Midbrain (tissue), 1 donor: ENCODE measurements at places on chromosomes 5 and 9.

- DNase-seq: no peak
Measured at GRCh38 chr9:77752554-77752953, 104.4 kb upstream of the GNA14 start.

DNA sequence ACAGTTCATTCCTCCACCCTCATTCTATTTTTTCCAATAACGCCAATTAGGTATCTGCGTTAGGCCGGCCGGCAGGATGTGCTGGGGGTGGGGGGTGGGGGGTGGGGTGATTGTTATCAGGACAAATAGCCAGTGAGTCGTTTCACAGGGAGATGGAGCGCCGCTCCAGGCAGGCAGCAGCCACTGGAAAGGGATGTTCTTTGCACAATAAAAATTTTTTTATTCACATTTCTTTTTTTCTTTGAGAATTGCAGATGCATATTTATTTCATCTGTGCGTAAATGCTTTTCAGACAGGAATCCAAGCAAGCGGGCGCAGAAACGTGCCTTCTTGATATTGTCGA lies 4.1 kb downstream of the LMX1B start:
- DNase-seq: no peak

GRCh38 chr9:117084221-117084620 lies 330.6 kb downstream of the ASTN2 start:
- DNase-seq: no peak

GRCh38 chr5:111401906-111402305 lies 110.4 kb downstream of the STARD4 start:
- DNase-seq: no peak

DNA sequence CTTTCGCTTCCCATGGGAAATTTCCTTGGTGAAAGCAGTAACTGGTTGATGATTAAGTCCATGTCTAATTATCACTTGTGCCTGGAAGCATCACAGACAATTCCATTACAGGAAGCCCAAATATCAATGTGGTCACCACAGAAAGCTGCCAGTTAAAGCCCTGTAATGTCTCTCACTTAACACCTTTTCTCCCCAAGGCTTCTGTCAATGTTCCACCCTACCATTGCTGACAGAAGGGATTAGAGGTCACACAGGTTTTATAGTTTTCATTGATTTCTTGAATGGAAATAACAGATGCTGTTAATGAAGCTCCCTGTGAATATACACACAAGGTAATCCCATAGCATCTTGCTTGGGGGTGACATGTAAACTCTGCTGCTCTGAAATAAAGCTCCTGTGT lies 279.2 kb downstream of the COX7C start:
- no peak for DNase-seq

GRCh38 chr9:29068461-29068860 lies 1495.2 kb upstream of the C9orf72 start:
- no peak for DNase-seq

DNA sequence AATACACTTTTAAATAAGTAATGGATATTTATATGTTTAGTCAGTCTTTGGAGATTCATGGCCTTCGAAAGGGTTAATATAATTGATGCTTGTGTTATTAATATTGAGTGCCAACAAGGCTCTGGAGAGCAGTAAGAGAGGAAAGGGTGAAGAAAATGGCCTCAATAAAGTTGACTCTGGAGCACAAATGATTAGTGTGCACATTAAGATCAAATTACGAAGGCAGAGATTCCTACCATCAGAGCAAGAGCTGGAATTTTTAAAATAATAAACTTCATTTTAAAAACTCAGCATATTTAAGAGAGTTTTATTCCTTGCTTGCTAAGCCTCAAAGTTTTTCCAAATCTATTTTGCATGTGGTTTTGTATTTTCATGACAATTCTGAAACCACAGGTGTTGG lies 14.8 kb downstream of the SLC44A1 start:
- DNase-seq: no peak

- no peak for DNase-seq
Measured at GRCh38 chr5:149283626-149284480, 12.2 kb downstream of the AFAP1L1 start.

GRCh38 chr5:174799121-174799520 lies 74.7 kb downstream of the MSX2 start:
- DNase-seq: no peak

- DNase-seq: no peak
Measured at GRCh38 chr9:98554752-98555151, 154.0 kb downstream of the GABBR2 start.

- DNase-seq: peak; percentile 28
Measured at GRCh38 chr5:42267091-42267490, 156.1 kb upstream of the GHR start.

- DNase-seq: peak; percentile 49
Measured at GRCh38 chr9:91433180-91433579, 9.5 kb upstream of the NFIL3 start.

- DNase-seq: no peak
Measured at GRCh38 chr5:18105449-18105848, 471.2 kb downstream of the TAF11L14 start.

DNA sequence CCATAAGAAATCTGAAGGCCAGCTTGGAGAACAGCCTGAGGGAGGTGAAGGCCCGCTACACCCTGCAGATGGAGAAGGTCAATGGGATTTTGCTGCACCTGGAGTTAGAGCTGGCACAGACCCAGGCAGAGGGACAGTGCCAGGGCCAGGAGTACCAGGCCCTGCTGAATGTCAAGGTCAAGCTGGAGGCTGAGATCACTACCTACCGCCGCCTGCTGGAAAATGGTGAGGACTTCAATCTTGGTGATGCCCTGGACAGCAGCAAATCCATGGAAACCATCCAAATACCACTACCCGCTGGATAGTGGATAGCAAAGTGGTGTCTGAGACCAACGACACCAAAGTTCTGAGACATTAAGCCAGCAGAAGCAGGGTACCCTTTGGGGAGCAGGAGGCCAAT lies 100.5 kb upstream of the MAN2A1 start:
- no peak for DNase-seq

DNA sequence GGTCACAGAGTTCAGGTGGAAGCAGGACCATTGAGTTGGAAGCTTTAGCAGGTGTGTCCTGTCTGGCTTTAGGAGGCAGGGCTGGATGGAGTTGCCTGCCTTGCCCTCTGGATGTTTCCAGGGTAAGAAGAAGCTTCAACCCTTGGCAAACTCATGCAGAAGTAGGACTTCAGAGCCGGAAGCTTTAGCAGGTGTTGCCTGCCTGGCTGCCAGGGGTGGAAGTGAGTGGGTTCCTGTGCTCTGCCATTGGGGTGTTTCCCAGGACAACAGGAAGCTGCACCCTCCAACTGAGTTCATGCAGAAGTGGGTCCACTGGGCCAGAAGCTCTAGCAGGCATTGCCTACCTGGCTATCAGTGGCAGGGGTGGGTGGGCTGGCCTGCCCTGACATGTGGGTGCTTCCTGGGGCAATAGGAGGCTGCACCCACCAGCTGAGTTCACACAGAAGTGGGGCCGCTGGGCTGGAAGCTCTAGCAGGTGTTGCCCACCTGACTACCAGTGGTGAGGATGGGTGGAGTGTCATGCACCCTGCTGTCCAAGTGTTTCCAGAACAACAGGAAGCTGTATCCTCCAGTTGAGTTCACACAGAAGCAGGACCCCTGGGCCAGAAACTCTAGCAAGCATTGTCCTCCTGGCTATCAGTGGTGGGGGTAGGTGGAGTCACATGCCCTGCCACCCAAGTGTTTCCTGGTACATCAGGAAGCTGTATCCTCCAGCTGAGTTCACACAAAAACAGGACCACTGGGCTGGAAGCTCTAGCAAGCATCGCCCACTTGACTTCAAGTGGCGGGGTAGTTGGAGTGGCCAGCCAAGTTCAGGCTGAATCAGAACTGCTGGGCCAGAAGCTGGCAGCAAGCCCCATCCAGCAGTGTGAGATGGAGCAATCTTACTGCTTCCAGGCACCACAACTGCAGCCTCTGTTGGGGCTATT lies 24.6 kb downstream of the LOX start:
- no peak for DNase-seq

- no peak for DNase-seq
Measured at GRCh38 chr9:136117916-136118319, 757 bp downstream of the TMEM250 start.

- no peak for DNase-seq
Measured at GRCh38 chr5:160291467-160291866, 20.9 kb downstream of the CCNJL start.

GRCh38 chr9:77177894-77178794 lies 810 bp downstream of the VPS13A start:
- DNase-seq: peak; percentile 32

DNA sequence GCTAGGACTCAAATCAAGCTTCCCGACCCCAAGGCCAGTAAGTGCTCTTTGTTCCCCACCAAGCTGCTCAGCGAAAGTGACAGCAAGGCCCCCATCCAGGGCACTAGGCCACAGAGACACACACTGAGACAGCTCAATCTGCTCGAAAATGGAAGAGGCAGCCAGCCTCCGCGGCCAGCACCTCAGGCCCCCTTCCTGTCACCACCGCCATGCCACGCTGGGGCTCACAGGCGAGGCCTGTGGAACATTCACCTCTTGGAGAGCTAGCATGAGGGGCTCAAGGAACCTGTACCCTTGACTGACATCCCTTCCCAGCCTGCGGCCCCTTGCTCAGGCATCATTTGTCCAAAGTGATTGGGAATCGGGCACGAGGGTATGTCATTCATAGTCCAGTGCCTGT lies 71.4 kb downstream of the PAX5 start:
- no peak for DNase-seq

GRCh38 chr5:64158827-64159226 lies 6.8 kb upstream of the RNF180 start:
- no peak for DNase-seq

DNA sequence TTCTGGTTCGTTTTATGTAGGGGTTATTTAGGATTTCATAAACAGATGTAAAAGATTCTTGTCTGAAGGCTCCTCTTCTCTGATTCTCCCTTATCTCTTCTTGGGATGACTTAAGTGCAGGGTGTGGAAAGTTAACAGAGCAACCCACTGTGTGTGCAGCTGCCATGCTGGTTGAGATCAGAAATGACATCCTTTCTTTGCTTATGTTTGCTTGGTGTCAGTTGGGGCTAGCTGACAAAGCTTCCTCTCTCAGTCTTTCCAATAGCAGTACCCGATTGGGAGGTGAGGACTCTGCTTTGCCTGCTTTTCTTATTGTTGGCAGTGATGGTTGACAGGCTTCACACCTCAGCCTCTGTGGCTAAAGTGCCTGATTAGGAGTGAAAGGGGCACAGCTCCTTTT lies 26.5 kb downstream of the OGN start:
- no peak for DNase-seq

- peak; percentile 9 for DNase-seq
Measured at GRCh38 chr5:174571662-174572397, 152.6 kb upstream of the MSX2 start.

DNA sequence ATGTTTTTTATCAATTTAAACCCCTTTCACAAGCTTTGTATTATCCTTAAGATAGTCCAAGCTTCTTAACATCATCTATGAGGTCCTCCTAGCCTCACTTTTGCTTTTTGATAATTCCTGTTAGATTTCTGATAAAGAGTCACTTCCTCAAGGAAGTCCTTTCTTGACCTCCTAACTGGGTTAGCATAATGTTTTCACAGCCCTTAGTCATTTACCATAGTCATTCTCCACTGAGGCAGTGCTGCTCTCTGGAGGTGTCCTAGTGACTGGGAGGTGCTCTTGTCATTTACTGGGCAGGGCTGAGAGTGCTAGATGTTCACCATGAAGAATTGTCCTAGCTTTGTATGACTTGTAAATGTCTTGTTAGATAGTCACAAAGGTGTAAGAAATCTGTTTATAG lies 26.4 kb downstream of the TNPO1 start:
- DNase-seq: no peak

DNA sequence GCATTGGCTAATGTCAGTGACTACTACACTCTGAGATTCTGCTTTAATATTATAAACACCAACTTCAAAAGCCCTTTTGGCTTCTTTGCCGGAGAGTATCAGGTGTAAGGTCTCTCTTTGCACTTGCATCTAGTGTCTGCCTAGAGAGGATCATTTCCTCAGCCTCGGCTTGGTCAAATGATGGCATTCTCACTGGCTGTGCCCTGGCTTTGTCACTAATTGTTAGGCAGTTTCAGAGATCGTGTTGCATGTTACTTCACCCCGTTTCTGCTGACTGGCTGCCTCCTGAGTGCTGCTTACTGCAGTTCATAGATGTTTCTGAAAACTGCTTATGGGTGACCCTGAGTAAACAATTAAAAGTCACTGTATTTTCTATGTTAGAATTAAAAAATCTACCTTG lies 48.8 kb downstream of the SLC1A3 start:
- peak; percentile 67 for DNase-seq

- no peak for DNase-seq
Measured at GRCh38 chr5:19235101-19235584, 752.9 kb downstream of the CDH18 start.

DNA sequence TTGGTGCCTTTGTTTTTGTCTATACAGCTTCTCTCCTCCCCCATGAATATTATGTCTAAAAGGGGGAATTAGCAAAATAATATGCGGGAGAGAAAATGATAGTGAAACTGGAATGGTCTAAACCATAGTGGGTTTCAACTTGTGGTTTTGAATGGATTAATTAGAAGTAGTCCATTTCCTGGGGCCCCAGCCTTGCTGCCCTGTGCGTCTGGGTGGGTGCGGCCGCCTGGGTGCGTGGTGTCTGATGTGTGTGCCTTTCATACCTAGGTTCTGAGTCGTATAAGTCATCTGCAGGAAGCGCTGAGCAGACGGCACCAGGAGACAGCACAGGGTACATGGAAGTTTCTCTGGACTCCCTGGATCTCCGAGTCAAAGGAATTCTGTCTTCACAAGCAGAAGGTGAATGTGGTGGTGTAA lies 120.0 kb upstream of the CACNA1B start:
- DNase-seq: no peak

- DNase-seq: no peak
Measured at GRCh38 chr5:38681029-38681706, 124.7 kb upstream of the LIFR start.

GRCh38 chr9:135103931-135104639 lies 16.6 kb downstream of the OLFM1 start:
- DNase-seq: no peak

DNA sequence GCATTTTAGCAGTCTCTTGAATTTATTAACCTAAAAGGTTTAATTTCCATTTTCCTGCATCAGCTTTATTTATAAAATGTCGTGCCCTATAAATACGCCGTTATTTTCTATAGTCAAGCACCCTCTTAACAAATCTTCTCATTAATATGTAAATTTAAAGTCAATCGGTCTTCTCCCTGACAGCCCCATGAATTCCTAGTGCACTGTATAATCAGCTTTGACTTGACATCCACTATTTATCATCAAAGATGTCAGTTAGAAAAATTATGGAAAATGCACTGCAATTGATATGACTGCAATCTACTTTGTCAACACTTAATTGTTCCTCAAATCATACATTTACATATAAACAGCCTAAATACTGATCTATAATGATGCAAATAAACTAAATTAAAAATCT lies 83.4 kb downstream of the AP3B1 start:
- no peak for DNase-seq

DNA sequence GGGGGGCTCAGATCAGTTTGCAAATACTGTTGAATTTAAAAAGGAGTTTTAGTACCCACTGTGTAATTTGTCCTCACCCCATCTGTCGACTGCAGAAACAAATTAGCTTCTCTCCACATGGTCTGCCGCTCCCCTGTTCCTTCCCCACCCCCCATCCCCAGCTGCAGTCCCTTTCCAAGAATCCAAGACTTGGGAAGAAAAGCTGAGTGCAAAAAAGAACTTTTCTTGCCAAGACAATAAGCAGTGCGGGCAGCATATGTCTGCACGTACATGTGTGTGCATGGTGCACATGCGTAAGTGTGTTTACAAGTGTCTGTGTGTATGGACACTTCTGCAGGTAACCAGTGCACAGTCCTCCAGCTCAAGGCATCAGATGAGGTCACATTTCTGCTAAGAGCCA lies 125.7 kb upstream of the SMIM23 start:
- DNase-seq: no peak

- no peak for DNase-seq
Measured at GRCh38 chr5:14401639-14402038, 180.0 kb upstream of the OTULINL start.

GRCh38 chr5:62717301-62717933 lies 138.8 kb downstream of the LRRC70 start:
- no peak for DNase-seq
